NCI-H69 (cell line): ENCODE measurements at places on chromosomes 1 and 21.

DNA sequence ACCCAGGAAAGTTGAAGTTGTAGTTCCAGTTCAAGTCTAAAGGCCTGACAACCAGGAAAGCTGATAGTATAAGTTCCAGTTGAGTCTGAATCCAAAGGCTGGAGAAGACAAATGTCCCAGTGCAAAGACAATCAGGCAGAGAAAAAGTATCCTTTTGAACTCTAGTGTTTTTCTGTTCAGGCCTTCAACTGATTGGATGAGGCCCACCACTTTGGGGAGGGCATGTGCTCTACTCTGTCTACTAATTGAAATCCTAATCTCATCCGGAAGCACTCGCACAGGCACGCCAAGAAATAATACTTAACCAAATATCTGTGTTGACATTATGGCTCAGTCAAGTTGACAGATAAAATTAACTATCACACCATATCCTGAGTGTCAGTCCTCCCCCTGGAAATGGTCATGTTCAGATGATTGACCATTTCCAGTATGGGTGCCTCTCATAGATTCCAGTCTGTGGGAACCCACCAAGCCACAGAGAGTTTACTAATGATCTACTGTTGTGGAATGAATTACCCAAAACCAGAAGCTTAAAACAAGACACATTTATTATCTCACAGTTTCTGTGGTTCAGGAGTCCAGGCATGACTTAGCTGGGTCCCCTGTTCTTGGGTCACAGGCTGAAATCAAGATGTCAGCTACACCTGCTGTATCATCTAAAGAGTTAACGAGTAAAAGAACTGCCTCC is 296.3 kb upstream of the ZP4 start:
- DNase-seq: no peak

- DNase-seq: no peak
These were observed 395.9 kb downstream of the KIF26B start for GRCh38 chr1:245550720-245551043.

GRCh38 chr1:205930799-205931281 is 12.4 kb downstream of the SLC26A9 start:
- DNase-seq: no peak

- no peak for DNase-seq
These were observed 42.3 kb downstream of the CD247 start for GRCh38 chr1:167476061-167476460.

GRCh38 chr1:117045644-117046043 is 14.5 kb upstream of the TTF2 start:
- DNase-seq: peak; percentile 43

DNA sequence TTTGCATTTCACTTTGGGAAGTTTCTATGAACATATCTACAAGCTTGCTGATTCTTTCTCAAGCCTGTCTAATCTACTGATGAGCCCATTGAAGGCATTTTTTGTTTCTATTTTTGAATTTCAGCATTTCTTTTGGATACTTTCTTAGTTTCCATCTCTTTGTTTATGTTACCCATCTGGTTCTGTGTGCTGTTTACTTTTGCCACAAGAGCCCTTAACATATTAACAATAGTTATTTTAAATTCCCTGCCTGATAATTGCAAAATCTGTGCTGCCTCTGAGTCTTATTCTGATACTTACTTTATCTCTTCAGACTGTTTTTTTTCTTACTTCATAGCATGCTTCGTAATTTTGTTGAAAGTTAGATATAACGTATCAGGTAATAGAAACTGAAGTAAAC is 75.8 kb upstream of the ZRANB2 start:
- no peak for DNase-seq

DNA sequence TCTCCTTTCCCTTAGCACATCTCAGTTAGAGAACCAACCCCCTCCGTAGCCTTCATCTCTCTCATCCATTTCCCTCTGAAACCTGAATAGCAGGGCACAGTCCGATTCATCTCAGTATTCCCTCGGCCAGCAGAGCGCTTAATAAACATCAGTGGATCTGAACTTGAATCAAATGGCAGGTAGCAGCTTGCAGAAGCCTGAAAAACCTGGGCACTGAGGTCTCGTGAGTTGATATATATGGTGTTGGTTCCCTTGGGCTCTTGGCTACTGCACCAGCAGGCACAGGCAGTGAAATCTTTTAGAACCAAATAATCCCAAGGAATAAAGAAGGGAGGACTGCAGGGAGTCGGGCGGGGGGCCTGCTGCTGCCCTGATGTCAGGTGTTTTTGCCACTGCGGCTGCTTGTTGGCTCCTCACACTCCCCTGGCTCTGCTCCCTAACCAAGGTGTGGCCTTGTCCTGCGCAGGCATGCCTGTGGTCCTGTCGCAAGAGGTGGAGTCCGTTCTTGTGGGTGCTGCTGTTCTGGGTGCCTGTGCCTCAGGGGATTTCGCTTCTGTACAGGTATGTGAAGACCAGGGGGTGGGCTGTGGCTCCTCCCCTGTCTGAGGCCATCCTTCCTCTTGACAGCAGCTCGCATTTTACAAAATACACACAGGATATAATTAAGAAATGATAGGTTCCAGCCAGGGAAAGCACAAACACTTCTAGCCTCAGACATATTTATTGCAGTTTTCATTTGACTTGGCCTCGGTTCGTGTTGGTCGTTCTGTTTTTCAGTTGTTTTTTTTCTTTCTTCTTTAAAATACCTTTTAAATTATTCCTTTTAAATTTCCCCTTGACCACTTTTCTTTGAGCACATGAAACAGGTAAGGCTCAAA is 140.9 kb upstream of the HOOK1 start:
- peak; percentile 74 for DNase-seq
